ENCODE measurements at places on chromosomes 13 and 19. TPM values are rescaled to one million over a fixed set of nuclear protein-coding genes. Genes with fewer than 3 reads are reported as not detected.

WASF3 gene
- 12.2 TPM for total RNA-seq

SIAH3 gene
- not detected for total RNA-seq

TYROBP gene
- total RNA-seq: not detected

CEBPA gene
- total RNA-seq: 0.15 TPM

IGFL1 gene
- not detected for total RNA-seq

PGLYRP2 gene
- total RNA-seq: not detected

CHAMP1 gene
- total RNA-seq: 13.9 TPM

LILRA1 gene
- total RNA-seq: not detected

RFPL4A gene
- total RNA-seq: not detected
